ENCODE measurements at places on chromosomes 7 and 10.

GRCh38 chr10:119235356-119235755 lies 28.0 kb downstream of the GRK5 start:
- no peak for DNase-seq

GRCh38 chr7:76430836-76431235 lies 6.1 kb downstream of the ZP3 start:
- DNase-seq = no peak

DNA sequence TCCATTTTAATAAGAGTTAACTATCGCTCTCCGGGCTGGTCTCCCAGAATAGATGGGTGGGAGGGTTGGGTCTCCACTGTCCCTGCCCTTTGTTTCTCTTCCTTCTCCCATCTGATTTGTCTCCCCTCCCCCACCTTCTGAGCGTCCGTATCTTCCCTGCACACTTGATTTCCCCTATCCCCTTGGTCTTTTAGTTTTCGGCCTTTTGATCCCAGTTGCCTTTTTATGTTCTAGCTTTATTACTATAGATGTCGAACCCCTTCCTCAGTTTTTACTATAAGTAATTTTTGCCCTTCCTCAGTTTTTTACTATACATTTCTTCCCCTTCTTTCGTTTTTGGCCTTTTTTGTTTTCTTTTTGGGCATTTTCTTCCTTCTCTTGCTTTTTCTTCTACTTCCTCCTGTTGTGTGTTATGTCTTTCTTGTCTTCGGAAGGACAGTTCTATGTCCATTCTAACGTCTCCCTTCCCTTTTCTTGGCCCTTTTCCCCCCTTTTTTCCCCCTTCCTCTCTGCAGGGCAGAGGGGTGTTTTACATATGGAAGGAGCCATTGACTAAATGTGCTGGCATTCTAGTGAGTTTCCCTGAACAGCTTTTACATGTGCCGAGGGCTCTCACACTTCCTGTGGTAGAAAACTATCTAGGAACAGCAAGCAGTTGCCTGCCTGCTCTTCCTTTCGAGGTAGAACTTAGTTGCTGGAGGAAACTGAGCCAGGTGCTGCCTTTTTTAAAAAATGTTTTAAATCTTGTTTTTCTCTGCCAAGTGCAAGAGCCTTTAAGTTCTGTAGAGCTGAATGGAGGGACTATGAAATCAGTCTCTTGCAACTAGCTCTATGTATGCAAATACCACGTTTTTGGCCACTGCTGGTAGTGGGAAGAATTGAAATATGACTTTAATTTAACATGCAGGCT lies 2.8 kb downstream of the TET1 start:
- no peak for DNase-seq

- DNase-seq = no peak
Observed at GRCh38 chr10:77138541-77138940, 499.1 kb downstream of the KCNMA1 start.

GRCh38 chr10:48423884-48424283 lies 117.4 kb downstream of the MAPK8 start:
- no peak for DNase-seq

GRCh38 chr7:106952658-106953231 lies 87.7 kb downstream of the PIK3CG start:
- DNase-seq = no peak

GRCh38 chr7:132881317-132881716 lies 200.6 kb downstream of the CHCHD3 start:
- no peak for DNase-seq

- no peak for DNase-seq
Observed at GRCh38 chr7:2000746-2001321, 231.9 kb downstream of the MAD1L1 start.

DNA sequence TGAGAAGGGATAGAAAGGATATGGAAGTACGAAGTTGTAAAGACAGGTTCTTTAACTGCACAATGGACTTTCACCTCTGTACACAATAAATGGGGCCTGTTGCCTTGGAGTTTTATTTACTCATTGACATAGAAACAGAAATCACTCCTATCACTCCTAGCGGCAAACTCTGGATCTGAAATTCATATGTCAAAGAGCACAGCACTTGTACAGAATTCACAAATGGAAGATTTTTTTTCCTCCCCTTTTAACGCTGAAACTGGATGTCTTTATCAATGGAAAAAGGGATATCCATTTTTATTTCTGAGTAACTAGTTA lies 18.2 kb downstream of the NT5C3A start:
- no peak for DNase-seq

GRCh38 chr10:5346881-5347280 lies 17.9 kb upstream of the UCN3 start:
- no peak for DNase-seq

Data from urothelium cell line (cell line).